ENCODE measurements at places on chromosomes 13 and 19.

GRCh38 chr13:41722684-41723535 is 238.0 kb downstream of the VWA8 start:
- DNase-seq, result no peak

- no peak for DNase-seq
Observed at GRCh38 chr13:101231751-101232428, 184.4 kb downstream of the NALCN start.

- DNase-seq, result no peak
Observed at GRCh38 chr19:9009431-9009830, 778 bp downstream of the MUC16 start.

DNA sequence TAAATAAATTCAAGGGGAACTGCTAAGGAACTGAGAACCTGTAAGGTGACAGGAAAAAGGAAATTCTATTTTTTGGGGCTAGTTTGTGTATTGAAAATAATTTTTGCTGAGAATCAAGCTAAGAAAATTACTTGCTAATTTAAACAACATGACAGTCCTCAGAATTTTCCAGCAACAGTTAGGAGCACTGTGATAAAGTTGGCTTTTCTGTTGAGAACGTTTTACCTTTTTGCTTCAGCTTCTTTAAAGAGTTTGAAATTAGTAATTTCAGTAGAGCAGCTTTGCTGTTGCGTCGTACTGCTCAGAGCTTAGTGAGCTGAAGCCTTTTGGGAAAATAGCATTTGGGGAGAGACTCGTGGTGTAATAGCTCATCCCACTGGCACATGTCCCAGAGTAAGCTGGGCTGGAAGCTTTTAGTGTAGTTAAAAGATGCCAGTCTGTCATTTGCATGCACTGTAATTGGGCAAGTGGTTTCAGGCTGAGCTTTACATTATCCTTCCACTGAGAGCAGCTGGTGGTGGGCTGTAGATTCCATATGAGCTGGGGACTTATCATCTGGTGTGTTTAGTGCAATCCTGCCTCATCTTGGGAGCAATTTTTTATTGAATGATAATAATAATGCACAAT is 69.8 kb downstream of the LRCH1 start:
- DNase-seq, result no peak

DNA sequence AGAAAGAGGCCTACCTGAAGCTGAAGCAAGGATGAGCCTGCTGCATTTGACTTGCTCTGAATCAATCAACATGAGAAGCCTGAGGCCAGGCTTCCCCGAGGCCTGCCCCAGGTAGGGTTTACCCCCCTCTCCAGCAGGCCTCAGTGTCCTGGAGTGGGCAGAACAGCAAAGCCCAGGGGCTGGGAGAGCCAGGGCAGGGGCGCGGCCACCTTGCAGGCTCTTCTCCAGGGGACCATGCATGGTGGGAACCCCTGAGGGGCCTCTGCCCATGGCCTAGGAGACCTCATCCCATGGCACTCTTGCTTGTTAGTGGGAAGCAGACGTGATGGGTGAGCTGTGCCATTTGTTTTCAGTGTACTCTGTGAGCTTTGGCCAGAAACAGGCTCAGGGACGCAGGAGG is 19.9 kb upstream of the LRP3 start:
- DNase-seq, result no peak

- DNase-seq, result no peak
Observed at GRCh38 chr13:98203646-98204326, 26.7 kb upstream of the RNF113B start.

DNA sequence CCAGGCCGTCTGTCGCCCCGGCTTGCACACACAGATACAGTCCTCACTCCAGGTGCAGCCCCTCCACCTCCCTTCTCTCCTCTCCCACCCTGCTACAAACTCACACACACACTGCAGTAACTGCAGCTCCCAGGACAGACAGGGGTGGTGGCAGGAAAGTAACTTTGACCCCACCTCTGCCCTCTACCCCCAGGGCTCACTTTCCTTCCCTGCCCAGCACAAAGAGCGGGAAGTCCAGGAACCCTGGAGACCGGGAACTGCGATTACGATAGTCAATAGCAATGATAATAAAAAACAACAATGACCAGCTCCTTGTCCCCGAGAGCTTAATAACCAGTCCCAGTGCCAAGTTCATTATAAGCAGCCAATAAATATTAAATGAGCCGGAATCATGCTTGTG is at the start of gene CEACAM20:
CEACAM20 (minus strand) TSS at position 140 of the 400 bp plus-strand sequence. CDS start 166 bp downstream, outside the sequence.
- no peak for DNase-seq

DNA sequence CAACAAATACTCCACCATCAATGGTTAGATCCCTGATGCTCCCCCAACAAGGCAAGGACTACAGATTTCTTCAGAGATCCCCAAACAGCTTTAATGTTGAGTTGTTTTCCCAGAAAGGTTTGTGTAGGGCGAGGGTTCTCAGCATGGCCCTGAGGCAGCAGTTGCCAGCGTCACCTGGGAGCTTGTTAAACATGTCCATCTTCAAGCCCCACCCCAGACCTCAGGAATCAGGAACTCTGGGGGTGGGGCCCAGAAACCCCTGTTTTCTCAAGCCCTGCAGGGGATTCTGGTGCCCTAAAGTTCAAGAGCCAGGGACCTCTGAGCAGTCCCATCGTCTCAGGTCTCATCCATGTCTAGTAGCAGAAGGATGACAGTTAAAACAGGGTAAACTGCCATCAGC is 9.6 kb downstream of the EFNB2 start:
- DNase-seq, result no peak

GRCh38 chr13:46899801-46900200 is 2.9 kb upstream of the HTR2A start:
- DNase-seq, result no peak

GRCh38 chr13:98910501-98910951 is 67.3 kb downstream of the DOCK9 start:
- DNase-seq, result no peak

DNA sequence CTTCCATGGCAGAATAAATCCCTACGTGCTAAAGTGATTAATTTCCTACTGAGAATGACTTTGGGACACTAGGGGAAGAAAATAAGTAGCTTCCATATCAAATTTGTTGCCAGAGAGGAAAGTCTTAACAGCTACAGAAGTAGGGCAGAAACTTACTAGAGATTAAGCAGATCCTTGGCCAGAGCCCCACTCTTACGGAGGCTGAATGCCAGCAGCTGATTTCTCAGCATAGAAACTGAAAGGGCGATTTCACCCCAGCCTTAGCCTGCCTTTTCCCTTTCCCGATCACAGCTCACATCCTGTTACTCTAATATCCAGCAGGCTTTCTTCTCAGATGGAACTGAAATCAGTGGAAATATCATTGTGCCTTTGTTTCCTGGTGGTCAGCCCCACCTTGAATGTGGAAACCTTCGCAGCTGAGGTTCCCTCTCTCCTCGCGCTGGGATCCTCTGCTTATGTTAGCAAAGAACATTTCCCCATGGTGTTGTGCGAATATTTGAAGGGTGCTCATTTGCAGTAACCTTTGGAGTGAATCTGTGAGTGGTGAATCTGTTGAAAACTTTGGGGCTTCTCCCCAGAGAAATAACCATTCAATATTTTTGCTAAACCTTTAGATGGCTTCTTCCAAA is 8.4 kb downstream of the FAM124A start:
- DNase-seq, result no peak

- DNase-seq, result no peak
Observed at GRCh38 chr13:52749419-52749818, 9.8 kb upstream of the CNMD start.

DNA sequence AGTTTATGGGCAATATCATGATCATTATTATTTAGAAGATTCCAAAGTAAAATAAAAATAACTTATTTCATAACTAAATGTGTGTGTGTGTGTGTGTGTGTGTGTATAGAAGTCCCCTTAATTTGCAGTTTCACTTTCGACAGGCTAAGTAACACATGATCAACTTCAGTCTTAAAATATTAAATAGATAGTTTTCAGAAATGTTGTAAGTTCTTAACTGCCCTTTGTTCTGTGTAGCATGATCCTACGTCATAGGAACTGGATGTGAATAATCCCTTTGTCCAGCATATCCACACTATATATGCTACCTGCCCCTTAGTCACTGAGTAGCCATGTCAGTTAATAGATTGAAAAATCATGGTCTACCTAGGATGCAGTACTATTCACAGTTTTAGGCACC is 1863.5 kb upstream of the PCDH20 start:
- no peak for DNase-seq

DNA sequence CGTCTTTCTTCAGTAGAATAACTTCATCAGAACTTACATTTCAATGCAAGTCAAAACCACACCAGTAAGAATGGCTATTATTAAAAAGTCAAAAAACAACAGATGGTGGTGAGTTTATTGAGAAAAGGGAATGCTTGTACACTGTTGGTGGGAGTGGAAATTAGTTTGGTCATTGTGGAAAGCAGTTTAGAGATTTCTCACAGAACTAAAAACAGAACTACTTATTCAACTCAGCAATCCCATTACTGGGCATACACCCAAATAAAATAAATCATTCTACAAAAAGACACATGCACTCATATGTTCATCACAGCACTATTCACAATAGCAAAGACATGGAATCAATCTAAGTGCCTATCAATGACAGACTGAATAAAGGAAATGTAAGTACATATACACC is 231.2 kb downstream of the NHLRC3 start:
- no peak for DNase-seq

GRCh38 chr19:2246014-2246620 is 3.0 kb upstream of the AMH start:
- DNase-seq, result no peak

GRCh38 chr19:13795595-13796300 is 505 bp downstream of the ZSWIM4 start:
- no peak for DNase-seq

- no peak for DNase-seq
Observed at GRCh38 chr13:53135301-53135700, 106.7 kb downstream of the OLFM4 start.

- no peak for DNase-seq
Observed at GRCh38 chr13:98533912-98534311, 43.0 kb downstream of the STK24 start.

- no peak for DNase-seq
Observed at GRCh38 chr13:96746886-96747285, 247.4 kb downstream of the OXGR1 start.

All from activated CD8-positive, alpha-beta memory T cell treated with anti-CD3 and anti-CD28 coated beads for 1 hour (primary cell).